ENCODE measurements at places on chromosomes 2 and 18.

GRCh38 chr18:61201511-61201910 lies 131.7 kb upstream of the CDH20 start:
- no peak for DNase-seq

DNA sequence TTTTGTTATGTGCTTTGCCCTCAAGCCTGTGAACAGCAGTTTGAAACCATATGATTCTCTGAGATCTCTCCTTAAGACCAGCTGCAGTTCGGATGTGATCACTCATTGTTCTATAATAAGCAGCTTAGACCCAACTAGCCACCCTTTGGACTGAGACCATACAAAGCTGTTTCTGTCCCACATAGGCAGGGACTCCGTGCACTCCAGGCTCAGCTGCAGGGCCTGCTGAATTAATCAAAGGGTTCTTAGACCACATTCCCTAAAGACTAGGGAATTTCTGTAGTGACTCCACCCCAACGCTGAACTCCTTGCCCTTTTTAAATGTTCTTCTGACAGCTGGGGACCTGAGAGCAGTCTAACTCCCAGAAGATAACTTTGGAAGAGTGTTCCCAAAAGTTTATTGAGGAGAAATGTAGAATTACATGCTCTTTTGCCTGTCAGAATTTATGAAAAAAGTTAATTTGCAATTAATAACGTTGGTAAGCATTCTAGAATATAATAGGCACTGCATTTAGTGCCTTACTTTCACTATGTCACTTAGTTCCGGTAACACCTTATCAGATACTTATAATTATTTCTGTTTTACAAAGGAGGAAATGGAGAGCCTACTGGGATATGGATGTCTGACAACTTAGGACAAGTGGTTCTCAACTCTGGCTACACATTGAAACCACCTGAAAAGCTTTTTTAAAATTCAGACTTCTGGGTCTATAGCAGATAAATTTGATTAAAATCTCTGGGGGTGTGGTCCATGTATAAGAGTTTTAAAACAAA lies 42.3 kb downstream of the GULP1 start:
- no peak for DNase-seq

GRCh38 chr2:54597153-54597848 lies 126.2 kb upstream of the EML6 start:
- DNase-seq: no peak

DNA sequence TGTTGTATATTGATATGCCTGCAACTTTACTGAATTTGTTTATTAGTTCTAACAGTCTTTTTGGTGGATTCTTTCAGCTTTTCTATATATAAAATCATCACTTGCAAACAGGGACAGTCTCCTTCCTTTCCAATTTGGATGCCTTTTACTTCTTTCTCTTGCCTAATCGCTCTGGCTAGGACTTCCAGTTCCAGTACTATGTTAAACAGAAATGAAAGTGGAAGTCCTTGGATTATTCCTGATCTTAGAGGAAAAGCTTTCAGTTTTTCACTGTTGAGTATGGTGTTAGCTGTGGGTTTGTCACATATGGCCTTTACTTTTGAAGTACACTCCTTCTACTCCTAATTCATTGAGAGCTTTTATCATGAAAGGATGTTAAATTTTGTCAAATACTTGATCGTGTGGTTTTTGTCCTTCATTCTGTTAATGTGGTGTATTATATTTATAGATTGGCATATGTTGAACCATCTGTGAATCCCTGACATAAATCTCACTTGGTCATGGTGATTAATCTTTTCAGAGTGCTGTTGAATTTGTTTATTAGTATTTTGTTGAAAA lies 52.9 kb downstream of the REL start:
- DNase-seq: no peak

- no peak for DNase-seq
These were observed 546.8 kb downstream of the TNS1 start for GRCh38 chr2:217456016-217456415.

GRCh38 chr2:66370824-66371223 lies 64.1 kb upstream of the MEIS1 start:
- DNase-seq: no peak

Measured in activated CD8-positive, alpha-beta memory T cell treated with anti-CD3 and anti-CD28 coated beads for 1 hour (primary cell).